Upper lobe of right lung (tissue), 1 donor: ENCODE measurements at places on chromosomes 6 and 20.

DNA sequence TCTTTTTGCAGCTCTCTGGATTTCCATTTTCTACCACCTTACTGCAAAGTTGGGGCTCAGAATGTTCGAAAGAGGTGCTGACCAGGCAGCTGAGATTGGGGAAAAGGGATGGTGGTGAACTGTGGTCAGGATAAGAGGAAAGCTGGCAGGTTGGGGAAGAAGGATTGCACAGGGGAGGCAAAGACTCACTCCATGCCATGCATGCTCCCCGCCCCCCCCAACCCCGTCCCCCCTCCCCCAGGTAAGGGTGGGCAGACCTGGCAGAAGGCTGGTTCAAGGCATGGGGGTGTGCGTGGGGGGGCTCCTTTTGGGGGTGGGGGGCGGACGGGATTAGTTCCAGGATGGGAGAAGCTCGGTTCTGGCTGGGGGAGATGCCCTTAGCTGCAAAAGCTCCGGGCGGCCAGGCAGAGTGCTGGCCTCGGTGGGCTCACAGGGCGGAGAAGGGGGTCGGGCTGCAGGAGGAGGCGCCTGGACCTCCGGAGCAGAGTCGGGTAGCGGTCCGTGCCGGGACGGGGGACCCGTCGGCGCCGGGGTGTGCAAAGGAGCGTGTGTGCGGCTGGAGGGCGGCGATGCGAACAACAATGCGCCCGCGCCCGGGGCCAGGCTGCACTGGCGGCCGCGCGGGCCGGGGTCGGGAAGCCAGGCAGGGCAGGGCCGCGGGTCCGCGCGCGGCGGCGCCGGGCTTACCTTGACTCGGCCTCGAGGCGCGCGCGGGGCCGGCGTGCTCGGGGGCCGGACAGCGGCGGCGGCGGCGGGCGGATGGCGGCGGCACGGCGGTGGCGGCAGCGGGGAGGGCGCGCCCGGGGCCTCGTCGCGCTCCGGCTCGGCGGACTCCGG lies 880 bp downstream of the ADNP start:
- peak; percentile 76 for DNase-seq
- H3K36me3 ChIP-seq: peaks cover 33% of the 10 kb centered on the region
- H3K4me3 ChIP-seq: peak overlapping the region; percentile 72

- no peaks in the 10 kb centered on the region for H3K27me3 ChIP-seq
- no peak overlapping the region for H3K27ac ChIP-seq
- peak overlapping the region; percentile 67 for H3K4me3 ChIP-seq
- H3K36me3 ChIP-seq: no peaks in the 10 kb centered on the region
- no peak for DNase-seq
Observed at GRCh38 chr20:41618807-41619311, 682 bp upstream of the CHD6 start.

DNA sequence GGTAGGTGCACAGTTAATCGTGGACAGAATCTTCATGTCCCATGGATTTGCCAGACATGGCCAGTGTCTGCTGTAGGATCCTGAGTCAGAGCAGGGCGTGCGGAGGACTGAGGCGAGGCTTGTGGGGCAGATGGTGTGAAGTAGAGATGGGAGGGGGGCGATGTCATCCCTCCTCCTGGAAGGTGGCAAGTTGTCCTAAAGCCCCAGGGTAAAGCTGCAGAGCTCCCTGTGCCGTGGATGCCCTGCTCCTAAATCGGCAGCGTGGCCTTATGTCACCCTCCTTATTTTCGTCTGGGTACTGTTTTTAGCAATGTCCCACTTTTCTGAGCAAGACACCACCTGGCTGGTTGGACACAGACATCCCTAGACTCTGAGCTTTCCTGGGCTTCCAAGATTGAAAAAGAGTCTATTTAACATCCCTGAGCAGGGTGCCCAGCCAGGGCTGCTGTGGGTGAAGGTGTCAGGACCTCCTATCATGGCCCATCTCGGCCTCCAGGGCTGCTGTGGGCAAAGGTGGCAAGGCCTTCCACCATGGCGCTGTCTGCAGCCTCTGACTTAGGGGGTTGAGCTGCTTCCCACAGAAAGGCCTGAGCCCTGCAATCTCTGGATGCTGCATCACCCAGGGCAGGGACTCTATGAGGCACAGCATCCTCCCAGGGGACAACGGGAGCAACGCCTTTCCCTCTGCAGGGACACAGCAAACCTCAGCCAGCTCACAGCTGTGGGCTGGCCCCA lies 145.4 kb downstream of the TTLL2 start:
- no peak overlapping the region for H3K27ac ChIP-seq
- no peaks in the 10 kb centered on the region for H3K27me3 ChIP-seq
- DNase-seq: no peak

- H3K36me3 ChIP-seq: no peaks in the 10 kb centered on the region
- H3K27me3 ChIP-seq: no peaks in the 10 kb centered on the region
- H3K4me1 ChIP-seq: peaks cover 20% of the 10 kb centered on the region
- DNase-seq: no peak
Observed at GRCh38 chr6:111736005-111736608, 130.4 kb upstream of the TRAF3IP2 start.

DNA sequence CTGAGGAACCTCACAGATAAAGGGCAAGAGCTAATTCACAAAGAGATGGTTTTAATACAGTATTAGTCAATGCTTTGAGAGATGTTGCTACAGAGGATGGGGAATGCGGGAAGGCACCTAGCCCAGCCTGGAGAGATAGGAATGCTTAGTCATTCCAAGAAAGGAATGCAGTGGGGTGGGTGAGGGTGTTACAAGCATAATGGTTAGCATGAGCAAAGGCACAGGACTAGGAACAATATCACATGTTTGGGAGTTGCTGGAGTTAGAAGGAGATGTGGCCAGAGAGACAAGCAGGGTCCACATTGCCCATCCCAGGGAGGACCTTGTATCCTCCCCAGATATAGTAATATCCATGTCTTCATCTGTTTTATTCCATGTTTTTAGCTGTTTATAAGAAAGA lies 107.0 kb upstream of the OGFRL1 start:
- H3K27me3 ChIP-seq: no peaks in the 10 kb centered on the region
- no peak for DNase-seq
- H3K27ac ChIP-seq: no peak overlapping the region
- H3K4me3 ChIP-seq: no peak overlapping the region
- H3K36me3 ChIP-seq: no peaks in the 10 kb centered on the region

GRCh38 chr20:51678026-51678697 lies 90.0 kb downstream of the ATP9A start:
- DNase-seq: no peak
- H3K36me3 ChIP-seq: peaks cover 16% of the 10 kb centered on the region
- H3K4me1 ChIP-seq: no peaks in the 10 kb centered on the region
- H3K27ac ChIP-seq: no peak overlapping the region
- no peaks in the 10 kb centered on the region for H3K27me3 ChIP-seq
- H3K4me3 ChIP-seq: no peak overlapping the region

GRCh38 chr20:32894026-32894483 lies 35.3 kb downstream of the EFCAB8 start:
- no peaks in the 10 kb centered on the region for H3K4me1 ChIP-seq
- no peak overlapping the region for H3K27ac ChIP-seq
- no peaks in the 10 kb centered on the region for H3K27me3 ChIP-seq
- no peak for DNase-seq

DNA sequence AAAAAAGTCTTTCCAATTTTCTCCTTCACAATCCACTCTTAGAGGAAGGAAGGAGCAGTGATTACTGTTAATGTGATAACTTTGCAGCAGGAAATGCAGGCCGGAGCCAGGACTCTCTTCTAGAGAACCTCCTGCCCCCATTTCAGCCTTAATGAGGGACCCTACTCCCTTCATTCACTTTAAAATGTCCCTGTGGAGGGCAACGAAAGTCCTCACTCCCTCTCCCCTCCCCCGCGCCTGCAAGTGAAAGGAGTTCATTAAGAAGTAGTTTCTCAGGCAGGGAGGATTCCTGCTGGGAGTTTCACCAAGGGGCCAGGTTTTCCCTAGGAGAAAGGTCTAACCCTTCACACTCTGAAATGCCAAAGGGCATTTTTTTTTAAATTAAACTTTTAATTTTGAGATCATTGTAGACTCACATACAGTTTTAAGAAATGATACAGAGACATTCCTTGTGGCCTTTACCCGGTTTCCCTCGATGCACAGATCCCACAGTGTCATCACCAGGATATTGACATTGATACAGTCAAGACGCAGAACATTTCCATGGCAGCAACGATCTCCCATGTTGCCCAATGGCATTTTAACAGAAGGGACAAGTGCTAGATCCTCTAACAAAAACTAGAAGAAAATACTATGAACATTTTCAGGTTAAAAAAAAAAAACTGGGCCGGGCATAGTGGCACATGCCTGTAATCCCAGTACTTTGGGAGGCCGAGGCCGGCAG lies 6.8 kb upstream of the COMMD7 start:
- no peak overlapping the region for H3K27ac ChIP-seq
- DNase-seq: no peak
- H3K4me1 ChIP-seq: no peaks in the 10 kb centered on the region
- no peak overlapping the region for H3K4me3 ChIP-seq

- DNase-seq: no peak
- H3K4me3 ChIP-seq: no peak overlapping the region
- no peaks in the 10 kb centered on the region for H3K4me1 ChIP-seq
- H3K36me3 ChIP-seq: no peaks in the 10 kb centered on the region
Observed at GRCh38 chr6:25147223-25147622, 132.0 kb upstream of the CARMIL1 start.

DNA sequence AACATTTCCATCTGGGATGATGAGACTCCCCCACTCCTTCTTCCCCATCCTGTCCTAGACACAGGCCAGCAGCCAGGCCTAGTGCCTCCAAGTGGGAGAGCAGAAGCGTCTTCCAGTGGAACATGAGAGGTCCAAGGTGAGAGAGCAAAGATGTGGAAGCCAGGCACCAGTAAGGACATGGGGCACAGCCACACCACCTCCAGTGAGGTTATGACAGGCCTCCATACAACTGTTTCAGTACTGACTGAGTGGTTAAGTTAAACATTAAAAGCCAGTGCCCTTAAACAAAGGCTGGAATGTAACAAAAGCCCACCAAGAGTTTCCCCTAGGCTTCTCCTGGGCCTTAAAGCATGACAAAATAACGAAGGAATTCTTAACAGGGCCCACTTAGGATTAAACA lies 5.3 kb downstream of the ZBTB24 start:
- H3K27me3 ChIP-seq: no peaks in the 10 kb centered on the region
- no peak overlapping the region for H3K4me3 ChIP-seq
- H3K36me3 ChIP-seq: peaks cover 64% of the 10 kb centered on the region
- no peak for DNase-seq

GRCh38 chr20:39823224-39823623 lies 861.1 kb downstream of the DHX35 start:
- no peak overlapping the region for H3K27ac ChIP-seq
- H3K27me3 ChIP-seq: no peaks in the 10 kb centered on the region

- H3K4me1 ChIP-seq: peaks cover 8% of the 10 kb centered on the region
- no peak for DNase-seq
- no peak overlapping the region for H3K27ac ChIP-seq
- no peaks in the 10 kb centered on the region for H3K27me3 ChIP-seq
- no peak overlapping the region for H3K4me3 ChIP-seq
Observed at GRCh38 chr6:119256978-119257462, 92.5 kb downstream of the MAN1A1 start.
